Ovary (tissue), 10 donors: ENCODE measurements at places on chromosomes 12 and 14.

- DNase-seq: no peak
These were observed 27.4 kb upstream of the BATF start for GRCh38 chr14:75494896-75495295.

GRCh38 chr12:67276421-67276820, 7.3 kb downstream of the CAND1 start:
- DNase-seq: no peak

DNA sequence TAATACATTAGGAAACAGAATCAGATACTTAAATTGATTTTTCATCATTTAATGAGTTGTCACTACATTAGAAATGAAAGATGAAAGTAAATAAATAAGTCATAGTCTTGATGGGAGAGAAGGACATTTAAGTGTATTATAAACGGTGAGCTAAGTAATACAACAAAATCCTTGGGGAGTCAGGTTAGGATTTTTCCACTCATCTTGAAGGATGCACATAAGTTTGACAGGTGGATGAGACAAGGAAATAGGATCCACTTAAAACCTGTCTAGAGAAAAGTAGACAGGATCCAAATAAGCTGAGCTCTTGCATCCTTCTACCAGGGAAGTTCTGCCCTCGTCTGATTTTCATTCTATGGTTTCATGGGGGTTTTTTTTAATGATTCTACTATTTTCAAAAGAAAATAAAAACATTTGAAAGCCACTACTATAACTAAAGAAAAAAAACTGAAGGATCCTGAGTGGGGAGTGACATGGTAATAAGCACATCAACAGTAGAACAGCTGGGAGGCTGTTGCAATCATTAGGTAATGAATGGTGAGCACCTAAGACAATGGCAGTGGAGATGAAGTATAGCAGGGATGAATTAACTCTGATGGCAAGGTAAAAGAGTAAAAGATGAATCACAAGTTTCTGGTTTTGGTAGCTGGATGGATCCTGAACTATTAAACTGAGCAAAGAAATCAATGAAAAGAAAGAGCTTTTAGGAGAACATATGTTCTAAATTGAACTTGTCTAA, 17.0 kb downstream of the CEP128 start:
- DNase-seq: no peak

DNA sequence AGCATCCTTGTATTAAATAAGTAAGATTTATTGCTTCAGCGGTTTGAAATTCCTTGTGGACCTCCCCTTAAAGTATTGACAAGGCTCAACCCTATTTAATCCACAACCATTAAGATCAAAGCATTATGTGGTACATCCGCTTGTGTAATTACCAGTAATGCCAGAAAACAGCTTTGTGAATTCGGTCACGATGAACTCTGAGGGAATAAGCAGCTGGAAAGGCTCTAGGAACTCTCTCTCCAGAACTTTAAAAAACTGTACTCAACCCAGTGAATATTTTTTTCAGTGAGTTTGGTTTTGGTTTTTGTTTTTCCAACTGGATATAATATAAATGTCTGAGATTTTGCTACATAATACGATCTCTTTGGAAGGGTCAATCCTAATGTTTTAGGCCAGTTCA, 49.3 kb upstream of the DIO2 start:
- DNase-seq: no peak
